ENCODE measurements at places on chromosomes 1 and 21.

DNA sequence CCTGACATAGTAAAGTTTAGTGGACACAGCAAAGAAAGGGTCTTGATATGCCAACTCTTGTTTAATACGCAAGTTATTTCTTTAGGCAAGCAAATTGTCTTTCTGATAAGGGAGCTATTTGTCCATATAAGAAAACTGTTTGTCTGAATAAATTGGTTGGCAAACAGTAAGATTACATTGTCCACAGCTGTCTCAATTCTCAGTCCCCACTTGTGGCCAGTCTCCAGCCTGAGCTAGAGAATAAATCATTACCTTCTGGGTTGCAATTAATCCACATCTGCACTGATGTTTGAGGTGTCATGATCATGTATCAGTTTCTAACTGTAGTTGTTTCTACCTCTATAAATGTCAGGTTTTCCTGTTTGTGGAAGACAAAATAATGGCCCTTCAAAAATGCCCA is 60.0 kb upstream of the TNR start:
- DNase-seq, result no peak

DNA sequence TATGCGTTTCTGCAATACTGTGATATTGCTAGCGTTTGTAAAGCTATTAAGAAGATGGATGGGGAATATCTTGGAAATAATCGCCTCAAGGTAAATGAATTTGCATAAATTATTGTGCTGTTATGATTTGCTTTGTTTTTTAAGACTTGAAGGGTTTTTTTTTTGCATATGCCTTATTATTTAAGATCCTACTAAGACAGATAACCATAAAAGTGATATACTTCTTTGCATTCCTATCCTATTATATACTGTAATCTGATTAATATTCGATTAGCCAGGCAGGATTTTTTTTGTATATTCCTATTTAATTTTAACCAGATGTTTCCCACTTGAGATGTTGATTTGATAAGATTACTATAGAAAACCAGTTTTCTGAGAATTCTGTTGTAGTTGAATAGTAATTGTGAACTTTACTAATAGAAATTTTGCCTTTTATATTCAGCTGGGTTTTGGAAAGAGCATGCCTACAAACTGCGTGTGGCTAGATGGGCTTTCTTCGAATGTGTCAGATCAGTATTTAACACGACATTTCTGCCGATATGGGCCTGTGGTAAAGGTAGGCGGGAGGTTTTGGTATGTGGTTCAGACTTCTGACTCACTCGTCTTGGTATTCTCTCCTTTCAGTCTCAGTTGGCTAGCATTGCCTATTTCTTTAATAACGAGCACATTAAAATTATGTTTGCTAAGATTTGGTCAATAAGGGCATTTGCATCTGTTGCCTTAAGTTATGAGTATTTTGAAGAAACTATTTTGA is 56.8 kb downstream of the ZBTB17 start:
- peak; percentile 65 for DNase-seq

- no peak for DNase-seq
Measured at GRCh38 chr1:162903246-162903645, 42.3 kb upstream of the CCDC190 start.

GRCh38 chr1:197909384-197909783 is 7.0 kb downstream of the C1orf53 start:
- no peak for DNase-seq

DNA sequence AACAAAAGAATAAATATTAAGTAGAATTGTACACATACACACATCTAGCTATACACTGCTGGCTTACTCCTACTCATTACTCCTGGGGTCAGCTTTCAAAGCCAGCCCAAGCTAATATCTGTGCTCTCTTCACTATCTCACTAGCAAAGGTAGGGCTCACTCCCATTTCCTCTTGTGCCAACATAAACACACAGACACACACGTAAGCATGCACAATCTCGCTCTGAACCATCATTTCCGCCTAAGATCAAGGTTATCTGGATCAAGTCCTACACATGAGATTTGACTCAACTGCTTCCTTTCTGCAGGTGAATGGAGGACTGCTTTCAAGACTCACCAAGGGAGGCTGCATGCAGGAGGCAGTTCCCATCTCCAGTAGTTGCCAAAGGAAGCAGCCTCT is 28.8 kb upstream of the MTMR11 start:
- DNase-seq, result no peak

DNA sequence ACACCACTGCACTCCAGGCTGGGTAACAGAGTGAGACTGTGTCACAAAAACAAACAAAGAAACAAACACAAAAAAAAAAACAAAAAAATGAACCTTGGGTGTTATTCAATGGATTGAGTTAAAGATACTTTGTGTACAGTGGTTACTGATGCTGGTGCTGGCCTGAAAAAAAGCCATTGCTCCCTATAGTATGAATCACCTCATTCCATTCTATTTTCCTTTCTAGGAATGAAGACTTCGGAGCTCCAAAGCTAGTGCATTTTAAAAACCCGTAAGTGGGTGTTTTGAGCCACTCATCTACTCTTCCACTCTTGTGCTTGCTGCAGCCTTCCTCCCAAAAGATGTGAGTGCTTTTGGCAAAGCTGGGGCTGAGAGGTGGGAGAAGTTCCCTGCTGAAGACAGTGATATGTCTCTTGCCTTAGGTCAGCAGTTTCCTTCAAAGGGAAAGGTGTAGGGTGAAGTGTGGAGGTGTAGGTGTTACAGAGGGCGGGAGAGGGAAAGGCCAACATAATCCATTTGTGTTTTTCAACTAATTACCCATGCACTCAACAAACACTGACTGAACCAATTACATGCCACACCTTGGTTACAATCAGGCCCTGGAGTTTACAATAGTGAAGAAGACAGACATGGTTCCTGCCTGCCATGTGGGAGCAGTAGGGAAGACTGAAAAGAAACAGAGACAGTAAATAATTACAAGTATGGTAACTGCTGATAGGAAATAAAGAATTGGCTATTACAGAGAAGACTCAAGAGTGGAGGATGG is 55.0 kb upstream of the SERBP1 start:
- no peak for DNase-seq

DNA sequence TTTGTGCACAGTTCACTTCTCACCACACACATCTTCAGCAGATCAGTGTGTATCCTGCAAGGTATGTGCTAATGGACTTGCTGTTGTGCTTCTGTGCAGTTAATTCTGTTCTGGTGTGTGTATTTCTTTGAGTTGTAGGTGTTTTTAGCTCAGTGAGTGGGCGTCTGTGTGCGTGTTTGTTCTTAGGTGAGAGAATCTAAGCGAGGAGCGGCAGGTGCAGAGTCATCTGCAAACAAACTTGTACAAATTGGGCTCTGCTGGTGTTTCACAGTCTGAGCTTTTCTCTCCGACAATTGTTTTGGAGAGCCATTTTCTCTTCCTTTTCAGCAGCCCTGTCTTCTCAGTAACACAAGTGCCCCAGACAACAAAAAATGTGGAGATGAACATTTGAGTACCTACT is 43.6 kb downstream of the ACP6 start:
- DNase-seq, result no peak

- no peak for DNase-seq
Measured at GRCh38 chr1:53559854-53560580, 100.8 kb downstream of the DMRTB1 start.

GRCh38 chr1:61005614-61006580 is 76.5 kb upstream of the NFIA start:
- DNase-seq, result no peak

DNA sequence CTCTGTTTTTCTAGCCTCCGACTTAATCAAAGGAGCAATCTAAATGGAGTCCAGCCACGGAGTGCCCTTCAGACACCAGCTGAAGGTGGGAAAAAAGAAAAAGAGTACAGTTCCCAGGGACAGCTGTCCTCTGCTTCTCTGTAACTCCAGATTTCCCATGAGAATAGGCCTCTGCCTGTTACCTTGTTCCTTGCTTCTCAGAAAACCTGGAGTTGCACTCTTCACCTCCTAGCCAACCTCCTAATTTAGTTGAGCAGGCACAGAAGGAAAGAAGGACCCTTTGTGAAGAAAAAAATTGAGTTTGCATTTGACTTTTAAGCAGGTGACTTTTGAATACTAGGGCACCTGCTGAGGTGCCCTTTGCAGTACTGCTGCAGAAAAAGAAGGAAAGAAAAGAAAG is 8.3 kb downstream of the BARHL2 start:
- DNase-seq, result no peak

DNA sequence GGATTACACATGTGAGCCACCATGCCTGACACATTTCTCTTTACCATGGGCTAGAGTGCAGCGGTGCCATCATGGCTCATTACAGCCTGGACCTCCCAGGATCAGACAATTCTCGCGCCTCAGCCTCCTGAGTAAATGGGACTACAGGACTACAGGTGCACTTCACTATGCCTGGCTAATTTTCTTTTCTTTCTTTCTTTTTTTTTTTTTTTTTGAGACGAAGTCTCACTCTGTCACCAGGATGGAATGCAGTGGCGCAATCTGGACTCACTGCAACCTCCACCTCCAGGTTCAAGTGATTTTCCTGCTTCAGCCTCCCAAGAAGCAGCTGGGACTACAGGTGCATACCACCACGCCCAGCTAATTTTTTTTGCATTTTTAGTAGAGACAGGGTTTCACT is 14.8 kb upstream of the KIF1B start:
- no peak for DNase-seq

DNA sequence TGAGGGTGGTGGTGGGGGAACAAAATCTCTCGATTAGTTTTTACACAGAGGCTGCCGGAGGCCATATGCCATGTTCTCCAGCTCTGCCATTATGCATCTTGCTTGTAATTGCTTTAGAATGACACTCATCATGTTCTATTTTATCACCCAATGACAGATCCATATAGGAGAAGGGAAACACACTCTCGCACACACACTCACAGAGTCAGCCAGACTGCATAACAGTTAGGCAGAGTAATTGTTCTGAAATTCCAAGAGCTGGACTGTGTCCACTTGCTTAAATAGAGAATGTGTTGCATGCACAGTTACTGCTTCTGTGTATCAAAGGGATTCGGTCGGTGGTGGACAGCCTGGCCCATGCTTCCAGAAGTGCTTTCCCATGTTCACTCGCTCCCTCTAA is 30.6 kb downstream of the KCND3 start:
- no peak for DNase-seq

GRCh38 chr1:94895518-94895917 is 31.4 kb downstream of the CNN3 start:
- no peak for DNase-seq

DNA sequence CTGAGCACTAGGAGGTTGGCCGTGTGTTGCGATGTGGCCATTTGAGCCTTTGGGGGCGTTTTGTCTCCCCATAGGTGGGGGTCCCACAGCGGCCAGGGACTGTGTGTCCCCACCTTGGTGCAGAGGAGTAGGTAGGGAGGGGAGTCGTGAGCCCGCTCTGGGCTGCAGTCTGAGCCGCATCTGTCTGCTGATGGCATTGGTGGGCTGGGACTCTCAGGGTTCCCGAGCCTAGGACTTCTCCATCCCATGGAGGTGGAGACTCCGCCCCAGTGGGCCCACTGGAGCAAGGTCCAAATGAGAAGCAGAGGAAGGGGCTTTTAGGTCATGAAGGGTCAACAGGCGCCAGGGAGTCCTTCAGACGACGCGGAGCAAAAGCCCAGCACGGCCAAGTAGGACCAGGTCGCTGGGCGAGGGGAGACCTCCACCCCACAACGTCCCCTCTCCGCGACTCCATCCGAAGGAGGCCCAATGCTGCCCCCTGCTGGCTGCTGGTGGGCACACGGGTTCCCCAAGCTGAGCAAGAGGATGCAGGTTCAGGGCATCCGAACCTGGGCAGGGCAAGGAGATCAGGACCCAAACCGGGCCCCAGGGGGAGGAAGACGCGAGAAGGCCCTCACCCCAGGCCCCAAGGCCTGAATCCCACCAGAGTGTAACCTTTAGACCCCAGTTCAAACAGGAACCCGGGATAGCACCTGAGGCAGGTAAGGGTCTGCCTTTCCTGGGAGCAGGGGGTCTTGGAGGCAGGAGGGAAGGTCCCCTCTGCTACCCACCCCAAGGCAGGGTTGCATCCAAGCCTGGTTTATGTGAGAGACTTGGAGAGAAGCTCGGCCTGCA is 14.9 kb downstream of the TTC34 start:
- DNase-seq, result peak; percentile 50

DNA sequence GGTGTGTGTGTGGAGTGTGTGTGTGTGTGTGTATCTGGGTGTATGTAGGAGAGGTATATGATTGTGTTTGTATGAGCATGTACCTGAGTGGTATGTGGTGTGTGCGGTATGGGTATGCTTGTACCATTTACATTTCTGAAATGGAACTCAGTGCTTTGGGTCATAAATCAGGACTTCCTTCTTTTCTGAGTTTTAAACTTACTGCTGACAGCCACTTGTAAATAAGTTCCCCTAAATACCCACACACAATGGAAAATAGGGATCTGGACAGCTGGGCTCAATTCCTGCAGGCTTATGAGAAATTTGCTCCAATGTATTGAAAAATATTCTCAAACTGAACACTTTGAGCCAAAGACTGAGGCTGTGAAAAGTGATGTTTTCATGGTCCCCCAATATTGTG is 293.6 kb downstream of the HLX start:
- DNase-seq, result no peak

GRCh38 chr1:100234432-100234831 is 15.2 kb downstream of the DBT start:
- no peak for DNase-seq

- DNase-seq, result no peak
Measured at GRCh38 chr1:44103270-44104131, 15.1 kb upstream of the KLF17 start.

DNA sequence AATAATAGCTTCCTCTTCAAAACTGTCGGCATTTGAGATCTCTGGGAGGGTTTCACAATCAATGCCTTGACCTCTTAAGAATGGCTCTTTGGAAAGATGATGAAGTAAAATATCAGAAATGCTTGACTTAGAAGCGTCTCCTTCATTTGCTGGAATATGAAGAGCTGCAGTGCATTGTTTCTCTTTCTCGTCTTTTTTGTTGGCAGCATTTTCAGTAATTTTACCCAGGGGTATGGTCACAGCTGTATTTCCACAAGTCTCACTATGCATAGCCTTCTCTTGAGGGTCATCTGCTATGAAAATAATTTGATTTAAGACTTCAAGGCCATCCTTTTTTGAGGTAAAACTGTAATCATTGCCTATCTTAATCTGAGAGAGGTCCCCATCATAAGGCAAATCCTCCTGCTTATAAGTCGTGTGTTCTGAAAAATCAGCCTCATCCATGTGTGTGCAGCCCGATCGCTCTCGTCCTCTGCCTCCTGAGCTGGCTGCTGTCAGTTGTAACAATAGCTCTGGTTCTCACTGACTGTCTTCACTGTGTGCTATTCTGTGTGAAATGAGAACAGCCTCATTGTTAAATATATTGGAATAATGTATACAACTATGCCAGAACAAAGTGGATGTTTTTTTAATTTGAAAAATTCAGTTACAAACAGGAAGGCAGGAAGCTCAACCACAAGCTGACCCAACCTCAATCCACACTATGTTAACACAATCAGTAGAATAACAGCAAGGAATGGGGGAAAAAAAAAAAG is 4.5 kb downstream of the AKNAD1 start:
- DNase-seq, result no peak

DNA sequence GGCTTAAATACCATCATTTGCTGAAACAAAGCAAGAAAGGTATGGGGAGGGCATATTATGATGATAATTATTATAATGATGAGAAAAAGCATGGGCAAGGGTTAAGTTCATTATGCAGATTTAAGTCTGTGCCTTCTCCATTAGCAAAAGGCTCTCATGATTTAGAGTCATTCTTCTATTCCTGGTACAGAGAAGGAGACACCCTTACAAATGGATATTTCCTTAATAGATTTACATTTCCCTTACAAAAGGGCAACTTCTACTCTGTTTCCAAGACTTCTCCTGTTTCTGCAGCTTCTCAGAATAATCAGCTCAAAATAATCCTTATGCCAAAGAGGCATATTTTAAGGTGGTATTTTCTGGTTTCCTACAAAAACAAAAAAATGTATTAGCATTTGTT is 121.1 kb upstream of the CAMK1G start:
- DNase-seq, result no peak

- DNase-seq, result no peak
Measured at GRCh38 chr21:35716876-35717565, 343.3 kb downstream of the SETD4 start.
